Left ventricle myocardium inferior (tissue), 1 donor: ENCODE measurements at places on chromosomes 6 and 20. TPM values are rescaled to one million over a fixed set of nuclear protein-coding genes. Genes with fewer than 3 reads are reported as not detected.

CDSN gene
- total RNA-seq, result not detected

PDE7B gene
- total RNA-seq, result 12.6 TPM

GRCh38 chr6:38322138-38322537 lies 317.6 kb downstream of the BTBD9 start:
- H3K4me1 ChIP-seq, result peaks cover 4% of the 10 kb centered on the region
- H3K36me3 ChIP-seq, result no peaks in the 10 kb centered on the region
- H3K4me3 ChIP-seq, result no peak overlapping the region
- H3K27me3 ChIP-seq, result no peaks in the 10 kb centered on the region

- H3K4me1 ChIP-seq, result no peaks in the 10 kb centered on the region
- DNase-seq, result no peak
- H3K4me3 ChIP-seq, result no peak overlapping the region
- H3K27me3 ChIP-seq, result no peaks in the 10 kb centered on the region
- H3K27ac ChIP-seq, result no peak overlapping the region
These were observed 120.9 kb downstream of the TIAM2 start for GRCh38 chr6:155115893-155116570.

DNA sequence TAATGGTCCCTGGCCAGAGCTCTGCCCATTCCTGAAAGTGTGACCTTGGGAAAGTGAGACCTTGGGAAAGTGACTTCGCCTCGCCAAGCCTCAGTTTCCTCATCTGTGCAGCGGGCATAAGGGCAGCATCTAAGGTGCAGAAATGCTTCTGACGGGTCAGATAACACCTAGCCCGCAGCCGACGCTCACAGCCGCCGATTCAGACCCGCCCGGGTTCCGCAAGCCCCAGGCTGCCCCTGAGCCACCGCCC lies 486 bp downstream of the FKBP1A start:
- H3K4me3 ChIP-seq, result peak overlapping the region; percentile 96
- H3K27me3 ChIP-seq, result peaks cover 15% of the 10 kb centered on the region
- DNase-seq, result no peak
- H3K36me3 ChIP-seq, result no peaks in the 10 kb centered on the region
- peak overlapping the region; percentile 93 for H3K27ac ChIP-seq

DNA sequence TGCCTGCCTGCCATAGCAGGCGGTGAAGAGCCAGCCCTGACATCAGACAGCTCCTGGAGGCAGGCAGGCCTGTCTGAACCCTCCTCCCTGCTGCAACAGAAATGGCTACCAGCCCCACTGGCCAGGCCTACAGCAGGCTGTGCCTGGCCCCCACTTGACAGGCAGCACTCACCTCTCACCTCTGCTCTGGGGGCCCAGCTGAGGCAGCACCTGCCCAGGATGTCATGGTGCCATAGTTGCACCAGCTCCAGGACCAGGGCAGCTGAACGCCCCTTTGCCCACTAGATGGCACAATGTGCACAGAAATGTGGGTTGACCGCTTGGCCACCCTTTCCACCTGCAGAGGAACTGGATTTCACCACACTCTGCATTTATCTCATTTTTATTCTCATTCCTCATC lies 30.6 kb downstream of the MRPL14 start:
- H3K4me3 ChIP-seq, result no peak overlapping the region
- H3K4me1 ChIP-seq, result peaks cover 12% of the 10 kb centered on the region
- DNase-seq, result peak; percentile 62
- no peaks in the 10 kb centered on the region for H3K36me3 ChIP-seq

GRCh38 chr6:166578536-166579236 lies 7.8 kb downstream of the RAMACL start:
- no peaks in the 10 kb centered on the region for H3K27me3 ChIP-seq
- H3K27ac ChIP-seq, result no peak overlapping the region
- H3K4me3 ChIP-seq, result no peak overlapping the region
- H3K36me3 ChIP-seq, result peaks cover 7% of the 10 kb centered on the region
- DNase-seq, result no peak
- peaks cover 27% of the 10 kb centered on the region for H3K4me1 ChIP-seq

GRCh38 chr20:61822396-61822795 lies 243.3 kb downstream of the TAF4 start:
- peaks cover 40% of the 10 kb centered on the region for H3K27me3 ChIP-seq
- H3K36me3 ChIP-seq, result no peaks in the 10 kb centered on the region
- no peaks in the 10 kb centered on the region for H3K4me1 ChIP-seq
- no peak overlapping the region for H3K4me3 ChIP-seq

DNA sequence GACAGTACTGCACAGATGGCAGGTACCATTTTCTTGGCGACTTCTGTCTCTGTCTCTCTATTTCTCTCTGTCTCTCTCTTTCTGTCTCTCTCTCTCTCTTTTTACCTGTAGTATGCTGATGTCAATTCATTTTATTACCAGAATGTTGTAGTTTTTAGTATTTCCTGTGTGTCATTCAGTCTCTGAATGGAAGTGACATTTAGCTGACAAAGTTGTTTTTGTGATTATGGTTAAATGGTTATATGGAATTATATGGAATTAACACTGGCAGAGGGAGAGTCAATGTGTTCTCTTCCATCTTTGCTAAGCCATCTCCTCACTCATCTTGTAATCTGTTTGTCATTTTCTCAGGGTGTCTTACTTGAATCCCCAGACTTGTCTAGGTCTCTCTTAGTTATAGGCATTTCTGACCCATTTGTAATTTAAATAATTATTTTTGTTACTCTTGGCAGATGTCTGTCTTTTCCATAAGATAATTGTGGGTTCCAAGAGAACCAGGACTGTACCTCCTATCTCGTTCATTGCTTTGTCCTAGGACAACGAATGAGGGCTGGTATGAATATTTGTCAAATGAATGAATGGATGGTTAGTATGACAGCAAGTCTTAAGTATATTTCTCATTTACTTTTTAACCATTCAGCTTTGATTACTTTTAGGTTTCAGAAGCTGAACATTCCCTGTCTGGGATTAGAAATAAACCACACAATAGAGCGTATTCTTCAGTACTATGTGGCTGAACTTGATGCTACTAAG lies 64.4 kb downstream of the DNAH8 start:
- peaks cover 54% of the 10 kb centered on the region for H3K27me3 ChIP-seq
- no peaks in the 10 kb centered on the region for H3K4me1 ChIP-seq
- H3K36me3 ChIP-seq, result no peaks in the 10 kb centered on the region
- no peak overlapping the region for H3K27ac ChIP-seq

SIRPA gene
- total RNA-seq, result 25.5 TPM

PDYN gene
- not detected for total RNA-seq

GRCh38 chr6:14113976-14114375 lies 3.6 kb upstream of the CD83 start:
- H3K4me3 ChIP-seq, result no peak overlapping the region
- H3K27ac ChIP-seq, result no peak overlapping the region
- H3K36me3 ChIP-seq, result no peaks in the 10 kb centered on the region
- peaks cover 11% of the 10 kb centered on the region for H3K27me3 ChIP-seq
- H3K4me1 ChIP-seq, result peaks cover 17% of the 10 kb centered on the region

DNA sequence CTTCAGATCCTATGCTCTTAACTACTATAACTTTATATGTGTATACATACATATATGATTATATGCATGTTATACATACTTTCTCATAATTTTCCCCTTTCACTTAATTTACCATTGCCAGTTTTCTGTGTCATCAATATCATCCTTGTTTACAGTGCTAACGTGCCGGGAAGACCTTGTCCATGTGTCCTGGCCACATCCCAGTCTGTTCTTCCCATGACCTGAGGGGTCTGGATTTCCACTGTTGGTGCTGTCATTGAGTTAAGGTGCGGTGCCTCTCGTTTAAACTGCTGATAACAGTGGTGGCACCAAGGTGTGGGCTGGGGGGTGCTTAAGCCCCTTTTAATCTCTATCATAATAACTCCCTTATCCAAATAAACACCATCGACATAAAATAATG lies 8.5 kb upstream of the SDCBP2 start:
- H3K27ac ChIP-seq, result peak overlapping the region; percentile 81
- DNase-seq, result no peak
- no peaks in the 10 kb centered on the region for H3K36me3 ChIP-seq
- peaks cover 47% of the 10 kb centered on the region for H3K4me1 ChIP-seq
- peak overlapping the region; percentile 20 for H3K4me3 ChIP-seq

- H3K27me3 ChIP-seq, result peaks cover 7% of the 10 kb centered on the region
- peak within 1 kb of the TSS; percentile 83 for H3K4me3 ChIP-seq
- peaks cover 24% of the 10 kb centered on the region for H3K4me1 ChIP-seq
- peak; percentile 40 for DNase-seq
- H3K27ac ChIP-seq, result peak within 1 kb of the TSS; percentile 63
These were observed at the start of gene BEND3 for GRCh38 chr6:107114926-107115694. Gene BEND3 (minus strand): TSS chr6:107115515. CDS start chr6:107099285, 16,230 bp downstream.
